ENCODE measurements at places on chromosomes 6 and 20.

DNA sequence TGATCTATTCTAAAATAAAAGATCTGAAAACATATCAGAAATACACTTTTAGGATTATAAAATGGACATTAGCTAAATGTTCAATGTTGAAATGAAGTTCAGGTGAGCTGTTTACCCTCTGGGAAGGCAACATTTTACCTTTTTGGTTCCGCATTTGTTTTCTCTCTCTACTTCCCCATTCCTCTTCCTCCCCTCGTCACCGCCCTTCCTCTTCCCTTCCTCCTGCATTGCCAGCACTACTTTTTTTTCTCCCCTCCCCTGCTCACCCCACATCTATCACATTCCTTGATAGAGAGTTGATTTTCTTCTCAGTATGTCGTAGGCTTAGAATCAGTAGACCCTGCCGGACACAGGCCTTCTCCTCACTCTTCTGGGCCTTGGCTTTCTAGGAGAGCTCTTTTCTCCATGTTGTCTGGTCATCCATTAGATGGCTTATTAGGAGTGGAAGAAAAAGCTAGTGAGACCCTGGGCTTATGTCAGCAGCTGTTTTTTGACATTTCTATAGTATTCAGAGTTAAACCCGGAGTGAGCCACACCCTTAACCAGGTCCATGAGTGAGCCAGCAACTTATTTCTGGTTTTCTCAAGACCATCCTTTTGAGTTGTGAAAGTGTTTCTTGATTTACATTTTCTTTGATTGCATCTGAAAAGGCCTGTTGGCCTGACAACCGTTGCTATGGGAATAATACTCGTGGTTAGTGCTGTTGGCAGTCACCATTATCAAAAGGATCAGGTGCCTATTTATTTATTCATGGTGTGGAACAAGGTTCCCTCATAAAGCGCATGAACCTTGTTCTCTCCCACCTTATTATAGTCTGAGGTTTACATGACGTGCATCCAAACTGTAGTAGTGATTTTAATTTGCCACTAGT lies 90.9 kb downstream of the DTD1 start:
- DNase-seq: no peak

GRCh38 chr6:16591396-16592222 lies 169.7 kb downstream of the ATXN1 start:
- peak; percentile 29 for DNase-seq

DNA sequence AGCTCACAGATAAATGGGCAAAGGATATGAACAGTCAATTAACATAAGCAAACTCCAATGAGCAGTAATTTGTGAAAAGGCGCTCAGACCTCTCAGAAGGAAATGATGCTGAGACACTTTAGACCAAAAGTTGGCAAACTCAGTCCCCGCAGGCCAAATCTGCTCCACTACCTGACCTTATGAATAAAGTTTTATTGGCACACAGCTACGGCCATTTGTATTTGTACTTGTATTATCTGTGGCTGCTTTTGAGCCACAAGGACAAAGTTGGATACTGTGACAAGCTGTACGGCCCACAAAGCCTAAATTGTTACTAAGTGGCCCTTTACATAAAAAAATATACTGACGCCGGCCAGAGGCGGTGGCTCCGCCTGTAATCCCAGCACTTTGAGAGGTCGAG lies 167.0 kb downstream of the PREX1 start:
- no peak for DNase-seq

GRCh38 chr6:152085451-152085921 lies 278.0 kb downstream of the ESR1 start:
- no peak for DNase-seq

DNA sequence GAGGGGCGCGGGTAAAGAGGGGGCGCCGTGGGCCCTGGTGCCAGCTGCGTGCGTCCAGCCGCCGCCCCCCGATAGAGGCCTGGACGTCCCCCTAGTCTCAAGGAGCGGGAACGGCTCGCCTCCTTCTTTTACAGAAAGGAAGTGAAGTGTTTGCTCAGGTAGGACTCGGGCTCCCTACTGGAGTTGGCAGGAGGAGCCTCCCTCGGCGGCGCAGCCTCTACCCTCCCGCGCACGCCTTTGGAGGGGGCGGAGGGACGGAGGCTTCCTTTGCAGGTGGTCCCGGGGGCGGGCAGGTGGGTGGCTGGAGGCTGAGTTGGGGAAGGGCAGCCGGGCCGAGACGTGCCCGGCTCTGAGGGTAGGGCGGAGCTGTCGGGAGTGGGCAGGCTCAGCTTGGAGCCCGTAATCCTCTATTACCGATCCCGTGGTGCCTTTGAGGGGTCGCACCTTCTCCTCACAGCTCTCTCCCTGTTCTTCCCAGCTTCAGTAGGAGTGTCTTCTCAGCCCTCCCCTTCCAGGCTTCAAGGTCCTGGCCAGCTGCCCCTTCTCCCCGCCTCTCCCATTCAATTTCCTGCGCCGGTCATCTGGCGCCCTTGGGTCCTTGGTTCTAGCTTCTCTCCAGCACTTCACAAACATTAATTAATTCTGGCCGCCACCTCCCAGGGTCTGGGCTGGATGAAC lies 728 bp downstream of the ITPR3 start:
- DNase-seq: peak; percentile 17

DNA sequence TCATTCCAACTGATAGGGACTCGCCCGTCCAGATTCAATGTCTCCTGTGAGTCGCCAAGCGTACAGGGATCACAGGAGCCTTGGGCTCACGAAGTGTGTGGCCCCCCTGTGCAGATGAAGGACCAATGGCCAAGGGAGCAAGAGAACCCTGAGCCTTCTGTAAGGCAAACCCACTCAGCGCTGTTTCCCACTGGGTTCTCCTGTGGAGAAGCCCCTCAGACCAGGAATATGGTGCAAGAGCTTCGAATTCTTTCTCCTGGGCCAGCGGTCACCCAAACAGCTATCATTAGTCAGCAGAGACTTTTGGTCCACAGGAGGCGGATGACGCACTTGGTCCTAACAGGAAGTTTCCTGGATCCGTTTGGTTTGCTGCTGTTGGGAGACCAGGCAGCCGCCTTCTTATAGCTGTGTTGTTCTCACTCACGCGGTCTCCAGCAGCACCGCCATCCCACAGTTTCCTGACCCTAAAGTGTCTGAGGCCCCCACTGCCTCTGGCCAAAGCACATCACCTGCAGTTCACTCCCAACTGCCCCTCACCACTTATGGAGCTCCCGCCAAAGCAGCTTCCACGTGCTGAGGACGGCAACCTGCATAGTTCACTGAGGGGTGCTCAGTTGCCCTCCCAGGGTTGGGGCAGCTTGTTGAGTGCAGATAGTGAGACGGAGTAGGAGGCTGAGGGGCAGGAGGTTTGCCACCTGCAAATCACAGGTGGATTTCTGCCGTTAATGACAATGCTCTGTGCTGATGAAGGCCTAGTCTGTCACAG lies 268.6 kb downstream of the ERMARD start:
- DNase-seq: no peak

DNA sequence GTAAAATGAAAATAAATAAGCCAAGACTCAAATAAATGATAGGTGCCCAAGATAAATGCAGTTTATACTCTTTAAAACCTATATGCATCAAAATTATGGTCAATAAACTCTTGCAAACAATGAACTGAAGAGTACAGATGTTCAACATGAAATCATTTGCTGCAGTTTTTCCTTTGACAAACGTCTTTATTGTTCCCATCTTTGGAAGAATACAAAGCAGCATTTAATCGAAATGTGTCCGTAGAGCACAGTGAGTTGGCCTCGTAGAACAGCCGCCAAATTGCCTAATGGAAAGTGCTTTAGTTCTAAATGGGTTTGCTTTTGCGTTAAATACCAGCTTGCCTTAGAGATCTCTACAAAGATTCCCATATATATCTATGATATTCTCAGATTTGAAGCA lies 447.4 kb downstream of the PKHD1 start:
- DNase-seq: no peak

GRCh38 chr20:46191168-46191540 lies 73.0 kb downstream of the CD40 start:
- no peak for DNase-seq

GRCh38 chr20:44166477-44166876 lies 20.5 kb downstream of the JPH2 start:
- DNase-seq: no peak

- DNase-seq: no peak
Observed at GRCh38 chr20:1971893-1972586, 21.8 kb downstream of the PDYN start.

DNA sequence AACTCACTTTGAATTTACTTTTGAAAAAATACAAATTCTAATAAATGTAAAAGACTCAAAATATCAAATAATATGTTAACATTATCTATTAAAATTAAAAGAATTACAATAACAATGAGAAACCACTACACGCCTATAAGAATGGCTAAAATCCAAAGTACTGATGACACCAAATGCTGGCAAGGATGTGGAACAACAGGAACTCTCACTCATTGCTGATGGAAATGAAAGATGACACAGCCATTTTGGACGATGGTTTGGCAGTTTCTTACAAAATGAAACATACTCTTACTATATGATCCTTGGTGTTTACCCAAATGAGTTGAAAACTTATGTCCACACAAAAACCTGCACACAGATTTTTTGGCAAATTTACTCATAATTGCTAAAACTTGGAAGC lies 15.6 kb upstream of the STX11 start:
- no peak for DNase-seq

GRCh38 chr6:82783587-82784236 lies 281.9 kb downstream of the UBE3D start:
- no peak for DNase-seq

GRCh38 chr6:106163966-106164877 lies 78.1 kb downstream of the PRDM1 start:
- peak; percentile 58 for DNase-seq

DNA sequence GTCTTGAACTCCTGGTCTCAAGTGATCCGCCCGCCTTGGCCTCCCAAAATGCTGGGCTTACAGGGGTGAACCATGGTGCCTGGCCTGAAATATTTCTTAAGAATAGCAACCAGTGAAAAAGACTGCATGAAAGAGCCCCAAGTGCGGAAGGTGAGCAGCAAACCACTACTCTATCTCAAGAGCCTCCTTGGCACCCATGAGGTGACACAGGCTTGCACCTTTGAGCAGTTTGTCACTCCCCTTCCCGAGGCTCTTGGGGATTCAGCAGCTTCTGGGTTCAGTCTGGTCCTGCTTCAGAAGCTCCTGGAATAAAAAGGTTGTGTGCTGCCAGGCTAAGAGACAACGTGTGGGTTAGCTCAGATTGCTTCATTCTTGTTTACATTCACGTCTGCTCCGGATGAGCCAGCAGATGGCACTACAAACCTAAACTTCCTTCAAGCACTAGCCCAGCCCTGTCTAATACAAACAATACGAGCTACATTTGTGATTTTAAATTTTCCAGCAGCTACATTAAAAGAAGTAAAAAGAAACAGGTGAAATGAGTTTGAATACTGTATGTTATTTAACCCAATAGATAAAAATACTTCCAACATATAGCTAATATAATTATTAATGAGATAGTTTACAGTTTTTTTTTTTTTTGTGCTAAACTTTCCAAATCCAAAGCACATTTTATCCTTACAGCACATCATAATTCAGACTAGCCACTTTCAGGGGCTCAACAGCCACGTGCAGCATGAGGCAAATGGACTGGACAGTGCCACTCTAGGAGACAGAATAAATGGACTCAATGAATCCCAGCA lies 46.2 kb downstream of the GJA10 start:
- DNase-seq: peak; percentile 60

GRCh38 chr20:21435576-21435975 lies 38.2 kb upstream of the NKX2-4 start:
- DNase-seq: no peak

DNA sequence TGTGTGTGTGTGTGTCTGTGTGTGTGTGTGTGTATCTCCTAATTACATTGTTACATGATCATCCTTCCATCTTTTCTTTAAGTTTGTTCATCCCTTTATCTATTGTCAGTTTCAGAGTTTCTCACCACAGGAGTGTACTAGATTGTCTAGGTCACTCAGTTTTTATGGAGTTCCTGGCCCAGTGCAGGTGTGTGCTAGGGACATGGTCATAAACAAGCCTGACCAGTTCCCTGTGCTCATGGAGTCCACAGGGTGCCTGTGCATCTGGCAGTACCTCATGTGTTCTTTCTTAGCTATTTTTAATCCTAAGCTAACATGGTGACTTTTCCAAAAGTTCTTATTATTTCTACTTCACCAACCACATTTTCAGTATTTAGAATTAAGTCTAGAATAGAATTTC lies 43.9 kb downstream of the PHACTR2 start:
- DNase-seq: no peak

DNA sequence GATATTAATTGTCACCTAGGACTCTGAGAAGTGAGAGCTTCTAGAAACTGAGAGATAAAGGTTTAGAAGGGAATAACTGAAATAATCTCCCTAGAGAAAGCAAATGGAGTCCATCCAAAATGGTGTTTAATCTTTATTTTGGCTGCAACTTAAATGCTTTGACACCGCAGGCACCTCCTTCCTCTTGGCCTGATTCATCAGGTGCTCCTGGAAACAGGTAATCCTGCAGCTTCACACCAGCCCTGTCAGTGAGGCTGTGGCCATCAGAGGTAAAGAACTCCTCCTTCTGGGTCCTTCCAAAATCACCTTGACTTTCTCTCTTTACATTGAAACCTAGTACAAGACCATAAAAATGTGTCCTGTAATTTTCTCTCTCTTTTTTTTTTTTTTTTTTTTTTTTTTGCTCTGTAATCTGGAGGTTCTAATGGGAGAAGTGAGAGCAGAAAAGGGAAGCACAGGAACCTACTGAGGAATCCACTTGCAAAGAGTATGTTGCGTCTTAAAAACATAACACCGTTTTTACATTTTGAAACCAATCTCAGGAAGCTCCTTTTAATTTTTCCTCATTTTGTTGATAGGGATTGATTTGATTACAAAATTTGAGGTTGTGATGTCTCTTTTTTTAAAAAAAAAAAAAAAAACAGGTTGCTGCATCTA lies 124.2 kb downstream of the LRRC1 start:
- DNase-seq: no peak

DNA sequence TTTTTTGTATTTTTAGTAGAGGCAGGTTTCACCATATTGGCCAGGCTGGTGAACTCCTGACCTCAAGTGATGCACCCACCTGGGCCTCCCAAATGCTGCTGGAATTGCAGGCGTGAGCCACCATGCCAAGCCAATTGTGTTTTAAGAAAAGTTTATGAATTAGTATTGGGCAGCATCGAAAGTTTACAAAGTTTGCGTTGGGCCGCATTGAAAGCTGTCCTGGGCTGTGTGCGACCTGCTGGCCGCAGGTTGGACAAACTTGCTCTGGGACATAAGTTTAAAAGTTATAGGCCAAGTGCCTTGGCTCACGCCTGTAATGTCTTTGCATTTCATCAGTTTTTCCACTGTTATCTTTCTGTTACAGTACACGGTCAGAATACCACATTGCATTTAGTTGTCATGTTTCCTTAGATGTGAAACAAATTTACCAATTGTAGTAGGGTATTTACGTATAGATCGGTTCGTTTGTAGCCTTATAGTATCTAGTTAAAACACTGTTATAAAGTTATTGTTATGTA lies 39.5 kb downstream of the ASXL1 start:
- no peak for DNase-seq

Measured in stimulated activated CD4-positive, alpha-beta T cell treated with anti-CD3 and anti-CD28 coated beads, Interleukin-12 subunit alpha, Interleukin-12 subunit beta, amount 100 ng/mL, for 48 hours (primary cell).